ENCODE measurements at places on chromosomes 16 and 17.

DNA sequence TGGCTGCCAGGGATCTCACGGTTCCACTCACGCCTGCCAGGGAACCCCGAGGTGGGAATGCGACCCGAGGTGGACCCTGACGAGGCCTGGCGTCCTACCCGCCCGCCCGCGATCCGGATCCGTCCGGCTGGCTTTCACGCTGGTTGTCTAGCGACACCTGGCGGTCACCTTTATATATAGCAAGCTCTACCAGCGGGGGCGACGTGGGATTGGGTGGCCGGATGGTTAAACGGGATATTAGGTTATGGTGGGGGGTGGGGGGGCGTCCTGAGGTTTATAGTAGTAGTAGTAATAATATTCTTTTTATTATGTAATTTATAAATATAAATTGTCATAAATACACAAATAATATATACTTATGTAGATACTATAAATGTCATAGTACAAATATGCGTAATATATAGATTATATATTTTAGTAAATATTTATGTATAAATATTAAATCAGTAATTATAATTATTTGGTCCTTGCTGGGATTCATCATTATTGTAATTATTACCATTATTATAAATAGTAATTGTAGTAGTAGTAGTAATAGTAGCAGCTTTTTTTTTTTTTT, 136.9 kb downstream of the KCNJ12 start:
- peak; percentile 56 for DNase-seq

DNA sequence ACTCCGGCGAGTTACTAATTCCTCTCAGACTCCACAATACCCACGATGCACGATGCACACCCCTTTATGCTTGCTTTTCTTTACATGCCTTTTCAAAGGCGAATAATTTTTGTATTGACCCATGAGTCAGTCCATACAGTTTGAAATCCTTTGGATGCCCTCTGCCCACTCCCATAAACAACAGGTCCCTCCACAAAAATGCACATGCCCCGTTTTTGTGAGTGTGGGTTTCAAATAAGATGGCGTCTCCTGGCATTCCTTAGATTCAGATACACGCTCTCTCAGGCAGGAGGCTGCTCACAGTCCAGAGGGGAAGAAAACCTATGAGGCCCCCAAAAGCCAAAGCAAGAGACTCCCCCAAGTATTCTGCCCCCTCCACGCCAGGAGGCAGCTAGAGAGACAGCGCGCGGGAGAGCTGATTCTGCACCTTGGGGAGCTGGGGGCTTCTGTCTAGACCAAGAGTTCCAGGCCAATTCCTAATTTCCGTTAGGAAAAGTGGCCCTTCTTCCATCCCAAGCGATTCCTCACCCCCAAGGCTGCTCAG, 19.6 kb upstream of the HOXB9 start:
- DNase-seq, result no peak

- no peak for DNase-seq
These were observed 82.0 kb downstream of the TTC19 start for GRCh38 chr17:16081507-16082087.

DNA sequence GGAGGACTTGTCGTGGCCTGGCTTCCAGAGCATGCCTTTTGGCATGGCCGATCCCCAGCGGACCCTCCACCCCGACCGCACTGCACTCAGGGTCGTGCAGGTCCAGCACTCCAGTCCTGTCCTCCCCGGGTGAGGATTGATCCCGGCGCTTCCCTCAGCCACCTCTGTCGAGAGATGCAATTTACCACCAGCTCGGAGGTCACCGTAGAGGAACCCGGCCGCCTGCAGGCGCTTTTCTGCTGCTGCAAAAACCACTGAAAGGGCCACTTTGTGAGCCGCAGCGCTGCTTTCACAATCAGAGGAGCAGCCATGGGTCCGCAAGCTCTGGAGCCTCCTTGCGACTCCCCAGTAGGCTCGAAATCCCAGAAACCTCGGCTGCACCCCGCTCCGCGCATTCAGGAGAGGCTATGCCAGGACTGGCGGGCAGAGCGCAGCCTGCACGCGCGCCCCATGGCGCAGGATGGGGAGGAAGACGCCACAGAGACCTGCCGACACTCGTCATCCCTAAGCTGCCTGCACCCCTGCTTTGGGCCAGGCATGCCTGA, 134.2 kb downstream of the HS3ST2 start:
- no peak for DNase-seq

DNA sequence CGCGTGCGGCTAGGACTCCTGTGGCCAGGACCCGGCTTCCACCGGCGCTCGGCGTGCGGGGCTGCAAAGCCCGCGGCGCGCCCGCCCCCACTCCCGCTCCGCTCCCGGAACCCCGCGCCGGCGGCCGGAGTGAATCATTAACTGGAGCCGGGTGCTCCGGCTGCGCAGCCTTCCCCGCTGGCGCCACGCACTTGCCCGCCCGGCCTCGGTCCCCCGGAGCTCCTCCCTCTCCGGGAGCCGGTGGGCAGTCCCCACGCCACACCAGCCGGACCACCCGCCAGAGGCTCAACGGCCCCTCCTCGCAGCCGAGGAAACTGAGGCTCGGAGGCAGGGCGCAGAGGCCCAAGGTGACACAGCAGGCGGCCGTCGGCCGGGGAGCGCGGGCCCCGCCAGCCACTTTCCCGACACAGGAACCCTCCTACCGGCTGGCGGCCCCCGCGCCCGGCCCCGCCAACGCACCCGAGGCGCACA, 580 bp downstream of the BCAR1 start:
- DNase-seq, result no peak

- no peak for DNase-seq
These were observed 17.7 kb upstream of the TANC2 start for GRCh38 chr17:62948370-62948769.

- no peak for DNase-seq
These were observed 7.2 kb downstream of the SLC38A10 start for GRCh38 chr17:81287741-81288430.

DNA sequence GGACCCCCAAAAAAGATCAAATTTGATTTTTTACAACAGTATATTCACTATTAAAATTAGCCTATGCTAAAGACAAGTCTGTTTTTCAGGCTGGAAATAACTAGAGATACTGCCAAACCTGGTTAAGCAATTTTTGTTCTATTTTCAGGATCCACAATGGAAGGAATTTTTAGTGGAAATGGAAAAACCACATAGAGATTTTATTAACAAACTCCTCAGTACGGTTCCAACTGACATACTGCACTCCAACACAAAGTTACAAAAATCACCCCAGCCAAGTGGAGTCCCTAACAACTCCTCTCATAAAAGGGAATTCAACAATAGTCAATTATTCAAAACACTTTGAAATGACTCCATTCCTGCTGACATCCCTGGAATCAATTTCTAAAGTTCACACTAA, 101.6 kb upstream of the TOB1 start:
- DNase-seq, result no peak

- no peak for DNase-seq
These were observed 126.3 kb upstream of the HSBP1 start for GRCh38 chr16:83681381-83681956.

- no peak for DNase-seq
These were observed 24.1 kb downstream of the PRKCA start for GRCh38 chr17:66326476-66327047.

DNA sequence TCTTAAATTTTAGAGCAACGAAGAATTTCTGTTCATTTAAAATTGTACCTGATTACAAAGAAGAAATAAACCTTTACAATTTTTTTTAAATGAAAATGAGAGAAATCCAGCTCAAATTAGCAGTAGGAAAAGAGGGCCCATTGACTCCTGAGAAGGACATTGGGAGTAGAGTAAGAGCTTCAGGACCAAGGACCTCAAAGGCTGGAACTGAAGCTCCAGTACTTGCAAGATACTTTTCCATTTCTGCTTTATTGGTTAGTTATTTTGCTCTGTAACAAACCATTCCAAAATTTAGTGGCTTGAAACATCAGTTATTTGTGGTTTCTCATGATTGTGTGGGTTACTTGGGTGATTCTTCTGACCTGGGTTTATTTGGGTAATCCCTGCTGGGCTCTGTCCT, 165.9 kb downstream of the PRKCB start:
- DNase-seq, result no peak

GRCh38 chr17:60163108-60163784, 13.5 kb downstream of the CA4 start:
- DNase-seq, result no peak

- DNase-seq, result no peak
These were observed 146.5 kb downstream of the RGS9 start for GRCh38 chr17:65283704-65284103.

- DNase-seq, result no peak
These were observed 7.7 kb downstream of the WNT3 start for GRCh38 chr17:46810837-46811236.

GRCh38 chr17:7081341-7082062, 1.5 kb upstream of the CLEC10A start:
- DNase-seq, result no peak

DNA sequence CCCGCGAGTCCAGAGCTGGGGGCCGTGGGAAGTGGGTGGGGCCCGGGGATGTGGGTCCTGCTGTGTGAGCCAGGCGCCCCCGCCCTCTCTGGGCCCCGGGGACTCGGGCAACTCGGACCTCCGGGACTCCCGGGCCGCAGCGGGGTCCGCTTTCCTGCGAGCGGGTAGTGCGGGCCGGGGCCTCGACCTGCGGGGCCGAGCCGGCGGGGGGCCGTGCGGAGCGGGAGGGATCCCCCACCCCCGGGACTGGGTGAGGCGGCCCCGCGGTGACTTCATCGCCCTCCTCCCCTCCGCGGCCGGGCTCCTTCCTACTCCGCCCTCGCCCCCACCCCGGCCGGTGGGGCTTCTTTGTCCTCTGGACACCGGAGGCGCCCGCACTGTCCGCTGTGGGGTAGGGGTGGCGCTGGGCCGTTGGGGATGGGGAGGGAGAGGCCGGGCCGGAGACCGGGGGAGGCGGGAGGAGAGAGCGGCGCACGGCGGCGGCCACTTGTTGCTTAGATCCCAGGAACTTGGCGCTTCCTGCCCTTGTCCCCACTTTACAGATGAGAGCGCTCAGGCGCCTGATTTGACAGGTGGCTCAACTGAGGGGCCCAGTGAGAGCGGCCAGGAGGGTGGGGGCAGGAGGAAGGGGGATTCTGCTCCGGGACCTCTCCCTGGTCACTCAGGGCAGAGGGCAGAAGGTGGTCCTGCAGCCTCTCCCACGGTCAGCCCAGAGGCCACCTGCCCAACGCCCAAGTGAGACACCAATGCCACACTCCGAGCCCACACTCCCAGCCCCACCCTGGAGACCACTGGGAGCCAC, 874 bp downstream of the CMTM3 start:
- DNase-seq, result no peak

DNA sequence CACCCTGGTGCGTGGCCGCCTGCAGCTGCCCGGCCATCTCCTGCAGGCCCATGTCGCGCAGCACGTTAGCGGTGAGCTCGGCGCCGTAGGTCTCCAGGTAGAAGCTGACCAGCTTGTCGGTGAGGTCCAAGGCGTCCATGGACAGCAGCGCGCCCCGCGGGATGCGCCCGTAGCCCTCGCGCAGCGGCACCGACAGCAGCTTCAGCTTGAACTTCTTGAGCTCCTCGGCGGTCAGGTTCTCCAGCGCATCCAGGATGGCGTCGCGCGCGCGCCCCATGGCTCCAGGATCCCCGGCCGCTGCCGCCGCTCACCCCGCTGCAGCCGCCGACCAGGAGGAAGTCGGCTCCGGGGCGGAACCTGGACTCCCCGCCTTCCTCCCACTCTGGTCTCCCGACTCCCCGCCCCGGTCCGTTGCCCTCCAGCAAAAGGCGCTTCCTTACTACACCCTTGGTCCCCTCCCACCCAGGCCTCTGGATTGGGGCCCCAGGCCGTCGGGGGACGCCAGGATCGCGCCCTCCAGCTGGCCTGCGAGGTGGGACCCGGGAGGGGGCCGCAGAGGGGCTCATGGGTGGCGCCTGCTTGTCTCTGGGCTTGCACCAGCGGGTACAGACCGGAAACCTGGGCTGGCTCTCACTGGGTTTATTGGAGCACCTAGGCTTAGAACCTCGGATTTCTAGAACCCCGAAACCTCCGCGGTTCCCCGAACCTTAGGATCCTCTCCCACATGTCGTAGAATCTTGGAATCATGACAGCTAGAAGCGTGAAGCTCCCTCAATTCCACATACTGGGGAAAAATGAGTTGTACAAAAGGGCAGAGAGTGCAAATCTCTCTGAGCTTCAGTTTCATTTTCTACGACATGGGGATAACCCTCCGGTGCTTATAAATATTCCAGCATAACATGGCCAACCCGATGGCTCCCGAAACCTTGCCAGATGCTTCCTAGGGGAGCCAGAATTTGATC, at the start of gene PYCARD:
Gene PYCARD, minus strand, starts transcription at position 347 of the 962 bp plus-strand sequence. Its CDS starts 70 bp downstream, at position 277.
- no peak for DNase-seq

DNA sequence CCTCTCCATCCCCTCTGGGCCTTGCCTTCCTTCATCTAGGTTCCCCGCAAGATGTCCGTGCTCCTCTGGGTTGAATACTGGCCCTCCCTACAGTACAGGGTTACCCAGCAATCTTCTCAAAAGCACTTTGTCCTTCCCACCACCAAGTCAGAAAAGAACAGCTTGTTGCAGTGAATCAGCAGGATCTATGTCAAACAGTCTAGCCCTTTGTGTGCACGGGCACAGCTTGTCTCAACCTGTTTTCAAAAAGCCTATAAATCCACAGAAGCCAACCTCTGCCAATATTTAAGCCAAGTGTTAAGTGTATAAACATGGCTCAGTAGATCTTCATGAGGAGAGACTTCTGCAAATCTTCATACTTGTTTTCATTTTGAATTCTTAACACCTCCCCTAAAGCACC, 25.2 kb downstream of the C17orf67 start:
- DNase-seq, result no peak

DNA sequence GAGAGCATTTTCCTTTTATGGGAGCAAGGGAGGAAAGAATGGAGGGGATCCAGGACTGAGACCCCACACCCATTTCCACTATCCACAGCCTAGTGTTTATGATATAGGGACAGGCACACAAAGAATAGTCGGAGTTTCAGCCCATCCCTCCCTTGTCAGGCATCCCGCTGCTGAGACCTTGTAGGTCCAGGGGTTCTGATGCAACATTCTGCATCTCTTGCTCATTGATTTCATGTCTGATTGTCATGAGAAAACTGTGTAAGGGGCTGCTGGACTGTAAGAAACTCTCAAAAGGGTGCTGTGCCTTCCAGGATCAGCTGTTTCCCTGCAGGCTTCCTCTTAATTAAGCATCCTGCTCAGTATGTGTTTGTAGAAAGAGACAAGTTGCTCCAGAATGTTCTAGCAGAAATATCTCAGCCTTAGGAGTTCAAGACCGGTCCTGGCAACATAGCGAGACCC, 5.3 kb upstream of the POLR3E start:
- DNase-seq, result no peak

DNA sequence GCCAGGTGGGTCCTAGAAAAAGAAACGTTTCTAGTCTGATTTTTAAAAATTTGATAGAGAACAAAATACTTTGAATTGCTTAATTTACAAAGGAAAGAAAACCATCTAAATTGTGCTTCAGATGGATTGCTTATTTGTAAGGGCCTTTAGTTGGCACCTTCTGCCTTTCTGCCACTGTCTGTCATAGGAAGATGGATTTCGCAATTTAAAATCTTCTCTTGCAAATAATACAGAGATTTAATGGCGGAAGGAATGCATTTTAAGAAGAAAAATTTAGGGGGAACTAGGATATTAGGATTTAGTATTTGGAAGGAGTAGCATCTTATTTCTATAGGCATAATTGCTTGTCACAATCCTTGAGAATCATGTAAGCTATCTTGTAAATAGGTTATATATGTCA, 175.5 kb upstream of the RBL2 start:
- DNase-seq, result no peak

- DNase-seq, result no peak
These were observed 158.2 kb upstream of the TOX3 start for GRCh38 chr16:52705122-52705521.
